Type B pancreatic cell (in vitro differentiated cells): ENCODE measurements at places on chromosomes 5 and 9. TPM values are rescaled to one million over a fixed set of nuclear protein-coding genes. Genes with fewer than 3 reads are reported as not detected.

Gene F2RL2
- total RNA-seq: 0.29 and 5.1 TPM in 2 replicates

Gene IL7R
- not detected in 2 replicates for total RNA-seq

Gene FGFR4
- 33.0 and 34.1 TPM in 2 replicates for total RNA-seq

Gene TMEM215
- total RNA-seq: 0.27 TPM in 1 of 2 replicates, not detected in the other

Gene TAF11L5
- not detected in 2 replicates for total RNA-seq

Gene PAEP
- total RNA-seq: not detected in 2 replicates
